ENCODE measurements at places on chromosomes 7 and 10.
A peak's percentile ranks its signal among the peaks of the same experiment; 100 is the strongest.

- DNase-seq, result no peak
These were observed 855 bp downstream of the YME1L1 start for GRCh38 chr10:27153329-27153728.

DNA sequence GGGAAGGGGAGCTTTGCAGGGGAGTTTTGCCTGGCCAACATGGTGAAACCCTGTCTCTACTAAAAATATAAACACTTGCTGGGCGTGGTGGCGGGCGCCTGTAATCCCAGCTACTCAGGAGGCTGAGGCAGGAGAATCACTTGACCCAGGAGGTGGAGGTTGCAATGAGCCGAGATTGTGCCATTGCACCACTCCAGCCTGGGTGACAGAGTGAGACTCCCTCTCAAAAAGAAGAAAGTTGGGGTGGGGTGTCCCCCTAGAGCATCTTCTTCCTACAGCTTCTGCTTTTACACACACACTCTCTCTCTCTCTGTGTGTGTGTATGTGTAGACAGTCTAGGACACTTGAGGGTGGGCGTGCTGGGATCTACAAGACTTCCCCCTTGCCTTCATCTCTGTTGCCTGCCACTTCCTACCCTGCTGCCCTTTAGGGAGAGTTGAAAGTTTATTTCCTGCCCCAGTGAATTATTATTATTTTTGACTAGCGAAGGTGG lies 21.7 kb downstream of the PLAU start:
- DNase-seq, result no peak

DNA sequence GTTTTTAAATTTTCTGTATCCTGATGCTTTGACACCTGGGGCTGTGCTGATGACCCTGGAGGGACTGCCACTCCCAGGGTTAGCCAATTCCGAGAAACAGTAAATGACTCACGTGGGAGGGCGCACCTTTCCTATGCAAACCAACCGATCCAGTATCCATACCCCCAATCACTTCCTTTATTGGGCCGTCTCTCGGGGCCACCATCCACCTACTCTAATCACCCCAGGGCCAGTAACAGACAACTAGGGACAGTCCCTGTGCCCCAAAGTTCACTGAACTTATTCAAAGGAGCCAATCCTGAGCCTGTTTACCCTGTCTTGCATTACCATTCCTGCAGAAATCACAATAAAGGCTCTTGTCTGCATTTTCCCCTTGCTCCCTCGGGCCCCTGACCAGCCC lies 6.6 kb upstream of the LGI1 start:
- no peak for DNase-seq

DNA sequence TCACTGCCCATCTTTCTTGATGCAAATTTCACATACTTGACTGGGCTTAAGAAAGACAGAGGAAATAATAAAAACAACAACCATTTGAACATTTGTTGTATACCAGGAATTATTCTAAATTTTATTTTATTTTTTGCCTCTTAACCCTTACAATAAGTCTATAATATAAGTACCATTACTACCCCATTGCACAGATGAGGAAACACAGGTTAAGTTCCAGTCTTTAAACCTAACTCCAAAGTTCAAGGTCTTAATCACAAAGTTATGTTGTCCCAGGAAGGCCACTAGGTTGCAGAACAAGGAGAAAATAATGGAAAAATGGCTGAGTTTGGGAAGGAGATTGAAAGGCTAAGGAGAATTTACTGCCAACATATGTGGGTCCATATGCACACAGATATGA lies 3.5 kb downstream of the FKBP14 start:
- DNase-seq, result no peak

DNA sequence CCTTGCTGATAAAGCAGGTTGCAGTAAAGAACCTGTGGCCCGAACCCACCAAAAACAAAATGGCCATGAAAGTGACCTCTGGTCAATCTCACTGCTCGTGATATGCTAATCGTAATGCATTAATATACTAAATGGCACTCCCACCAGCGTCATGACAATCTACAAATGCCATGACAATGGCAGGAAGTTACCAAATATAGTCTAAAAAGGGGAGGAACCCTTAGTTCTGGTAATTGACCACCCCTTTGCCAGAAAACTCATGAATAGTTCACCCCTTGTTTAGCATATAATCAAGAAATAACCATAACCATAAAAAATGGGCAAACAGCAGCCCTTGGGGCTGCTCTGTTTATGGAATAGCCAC lies 1139.4 kb upstream of the LRRN3 start:
- no peak for DNase-seq

- DNase-seq, result no peak
These were observed 151.6 kb upstream of the STEAP4 start for GRCh38 chr7:88458279-88458678.

DNA sequence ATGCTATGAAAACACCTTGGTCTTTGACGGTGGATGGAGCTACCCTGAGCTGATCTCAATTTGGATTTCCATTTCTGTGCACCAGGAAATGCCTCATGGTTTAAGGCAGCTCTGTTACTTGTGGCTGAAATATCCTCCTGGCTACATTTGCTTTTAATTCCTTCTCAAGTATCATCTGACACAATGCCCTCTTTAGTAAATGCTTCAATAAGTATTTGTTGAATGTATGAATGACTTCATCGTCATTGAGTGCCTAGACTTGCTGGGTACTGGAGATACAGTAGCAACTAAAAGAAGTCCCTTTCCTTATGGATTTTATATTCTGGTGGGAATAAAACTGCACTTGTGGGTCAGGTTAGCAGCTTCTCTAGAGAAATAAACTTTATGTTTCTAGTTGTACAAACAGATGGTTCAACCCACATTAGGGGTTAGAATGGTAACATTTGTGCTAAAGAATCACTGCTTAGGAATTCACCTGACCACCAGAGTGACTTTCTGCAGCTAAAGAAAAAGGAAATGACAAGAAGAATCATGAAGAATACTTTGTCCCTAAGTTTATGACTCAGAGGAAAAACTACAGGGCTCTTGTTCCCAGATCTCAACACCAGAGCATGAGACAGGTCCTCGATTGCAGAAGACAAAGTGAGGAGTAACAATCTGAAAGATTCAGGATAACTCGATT lies 21.8 kb upstream of the SMNDC1 start:
- DNase-seq, result no peak

DNA sequence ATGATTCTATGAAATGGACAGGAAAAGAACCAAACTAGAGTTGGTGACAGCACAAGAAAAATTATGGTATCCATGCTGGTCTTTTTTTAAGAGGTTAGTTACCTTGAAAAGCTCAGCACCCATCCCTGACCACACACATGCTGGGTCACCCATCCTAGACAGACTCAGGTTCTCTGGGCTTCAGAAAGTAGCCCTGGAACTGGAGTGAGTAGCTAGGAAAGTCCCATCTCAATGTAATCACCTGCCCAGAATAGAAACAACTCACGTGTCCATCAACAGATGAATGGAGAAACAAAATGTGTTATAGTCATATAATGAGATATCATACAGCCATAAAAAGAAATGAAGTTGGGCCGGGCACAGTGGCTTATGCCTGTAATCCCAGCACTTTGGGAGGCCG lies 37.0 kb downstream of the GSDME start:
- DNase-seq, result peak; percentile 38

DNA sequence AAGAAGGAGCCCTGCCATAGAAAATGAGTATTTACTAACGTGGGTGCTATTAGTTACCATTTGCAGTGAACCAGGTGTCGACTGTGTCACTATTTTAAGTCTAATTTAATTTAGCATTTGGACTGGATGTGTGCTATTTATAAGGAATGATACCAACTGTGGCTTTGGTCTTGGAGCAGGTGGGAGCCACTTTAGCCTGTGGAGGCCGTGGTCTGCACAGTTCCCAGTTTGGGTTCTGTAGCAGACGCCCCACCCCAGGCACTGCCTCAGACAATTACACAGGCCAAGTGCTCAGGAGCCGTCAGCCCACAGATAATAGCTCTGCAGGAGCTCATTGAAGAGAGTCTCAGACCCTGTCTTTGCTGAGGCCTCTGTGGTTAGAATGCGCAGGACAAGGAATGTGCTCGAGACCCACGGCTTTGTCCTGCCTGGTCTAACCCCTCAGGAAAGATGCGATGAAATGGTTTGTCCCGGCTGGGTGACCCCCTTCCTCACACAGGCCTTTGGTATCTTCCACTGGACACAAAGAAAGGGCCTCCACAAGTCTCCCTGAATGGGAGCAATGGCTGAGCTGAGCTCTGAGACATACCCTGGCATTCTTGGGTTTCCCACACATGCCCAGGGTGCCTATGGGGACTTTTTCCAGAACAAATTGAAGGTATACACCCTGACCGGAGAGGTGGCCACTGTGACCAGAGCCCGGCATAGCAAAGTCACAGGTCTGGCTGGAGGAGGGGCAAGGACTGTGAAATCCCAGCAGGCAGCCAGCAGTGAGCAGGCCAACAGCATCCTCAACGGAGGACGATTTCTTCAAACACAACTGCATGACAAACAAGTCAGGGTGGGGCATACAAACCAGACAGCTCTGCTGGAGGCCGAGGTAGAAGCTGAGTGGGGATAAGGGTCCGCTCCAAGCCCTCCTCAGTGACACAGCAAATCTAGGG lies 251.2 kb downstream of the ARHGAP12 start:
- DNase-seq, result no peak

- DNase-seq, result no peak
These were observed 116.7 kb downstream of the TCF7L2 start for GRCh38 chr10:113066561-113067312.

- no peak for DNase-seq
These were observed 47.2 kb upstream of the CCDC3 start for GRCh38 chr10:13048762-13049161.

DNA sequence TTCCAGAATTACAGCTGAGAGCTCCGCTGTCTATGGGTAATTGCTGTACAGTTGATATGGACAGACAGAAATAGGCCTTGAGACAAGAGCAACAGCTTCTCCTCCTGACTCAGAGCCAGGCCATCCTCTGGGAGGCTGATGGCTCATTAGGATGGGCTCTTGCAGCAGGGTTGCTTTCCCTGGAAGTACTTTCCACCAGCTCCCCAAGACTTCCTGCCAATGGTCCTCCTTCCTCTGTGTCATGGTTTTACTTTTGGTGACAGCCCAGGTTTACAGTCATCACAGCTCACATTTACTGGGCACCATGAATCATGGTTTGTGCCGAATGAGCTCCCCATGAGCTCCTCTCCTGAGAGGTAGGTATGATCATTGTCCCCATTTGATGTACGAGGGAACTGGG lies 131.8 kb downstream of the HECW1 start:
- no peak for DNase-seq

DNA sequence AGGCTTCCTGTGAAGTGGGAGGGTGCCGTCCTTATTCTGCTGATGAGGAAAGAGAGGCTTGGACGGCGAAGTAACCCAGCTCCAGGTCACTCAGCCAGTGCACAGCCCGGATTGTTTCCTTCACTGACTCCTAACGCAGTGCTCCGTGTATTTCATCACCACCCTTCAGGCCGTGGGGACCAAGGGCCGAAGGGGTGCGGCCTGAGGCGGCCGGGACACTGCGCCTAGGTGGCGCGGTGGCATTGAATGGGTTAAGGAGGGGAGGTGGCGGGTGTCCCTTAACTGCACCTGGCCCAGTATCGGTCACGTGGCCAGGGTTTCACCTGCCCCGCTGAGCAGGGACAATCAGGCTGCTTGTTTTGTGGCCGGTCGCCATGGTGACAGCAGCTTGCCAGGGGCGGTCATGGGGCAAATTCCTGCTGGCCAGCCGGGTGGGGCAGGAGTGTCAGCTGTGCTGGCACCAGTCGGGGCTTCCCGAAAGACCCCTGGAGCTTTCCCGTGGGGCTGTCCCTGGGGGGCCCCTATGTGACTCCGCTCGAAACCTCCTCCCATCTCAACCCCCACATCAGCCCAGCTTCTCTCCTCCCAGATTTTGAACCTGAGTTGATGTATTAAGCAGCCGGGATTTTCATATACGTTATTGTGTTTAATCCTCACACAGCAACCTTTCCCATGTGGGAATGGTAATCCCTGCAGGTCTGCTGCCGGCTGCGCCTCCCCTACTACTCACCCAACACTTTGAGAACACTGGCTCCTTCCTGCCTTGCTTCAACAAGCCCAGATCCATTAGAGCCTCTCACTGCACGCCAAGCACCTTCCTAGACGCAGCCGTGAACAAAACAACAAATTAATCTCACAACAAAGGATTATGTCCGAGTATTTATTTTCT lies 4.4 kb upstream of the ABHD11 start:
- peak; percentile 69 for DNase-seq

GRCh38 chr7:117230276-117231046 lies 92.4 kb downstream of the WNT2 start:
- DNase-seq, result no peak

GRCh38 chr7:107262857-107263256 lies 94.1 kb downstream of the HBP1 start:
- DNase-seq, result no peak

DNA sequence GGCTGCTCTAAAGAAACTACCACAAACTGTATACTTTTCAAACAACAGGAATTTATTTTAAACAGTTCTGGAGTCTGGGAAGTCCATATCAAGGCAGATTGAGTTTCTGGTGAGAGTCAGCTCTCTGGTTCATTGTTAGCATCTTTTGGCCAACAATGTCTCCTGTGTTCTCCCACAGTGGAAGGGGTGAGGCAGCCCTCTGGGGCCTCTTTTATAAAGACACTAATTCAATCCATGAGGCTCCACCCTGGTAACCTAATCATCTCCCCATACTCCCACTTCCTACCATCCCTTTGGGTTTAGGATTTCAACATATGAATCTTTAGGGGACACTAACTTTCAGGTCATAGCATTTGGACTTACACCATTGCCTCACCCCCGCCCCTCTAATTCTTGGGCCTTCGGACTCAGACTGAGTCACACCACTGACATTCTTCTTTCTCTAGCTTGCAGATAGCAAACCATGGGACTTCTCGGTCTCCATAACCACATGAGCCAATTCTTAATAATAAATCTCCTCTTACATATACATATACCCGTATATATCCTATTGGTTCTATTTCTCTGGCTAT lies 64.3 kb upstream of the ANTXRL start:
- no peak for DNase-seq

DNA sequence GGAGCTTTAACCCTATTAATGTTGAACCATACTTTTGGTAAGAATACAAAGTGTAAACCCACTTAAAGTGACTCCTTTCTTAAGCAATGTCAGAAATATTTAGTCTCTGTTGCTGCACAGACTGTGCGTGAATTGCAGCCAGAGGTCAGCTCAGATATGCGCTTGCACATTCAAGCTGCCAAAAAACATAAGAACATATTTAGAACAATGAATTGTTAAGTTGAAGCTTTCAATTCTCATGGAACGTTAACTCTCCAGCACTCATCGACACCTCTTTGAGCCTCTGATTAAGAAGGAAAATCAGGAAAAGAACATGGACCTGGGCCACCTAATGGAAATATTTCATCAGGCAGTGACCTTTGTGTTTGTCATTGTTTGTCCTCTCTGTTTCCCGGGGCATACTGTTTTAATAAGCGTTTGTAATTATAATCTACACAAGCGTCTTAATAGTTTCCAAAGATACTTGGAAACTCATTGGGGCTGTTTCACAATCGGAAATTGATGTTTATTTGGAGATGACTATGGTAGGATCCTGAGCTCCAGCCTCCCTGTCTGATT lies 193.0 kb upstream of the CELF2 start:
- DNase-seq, result no peak

DNA sequence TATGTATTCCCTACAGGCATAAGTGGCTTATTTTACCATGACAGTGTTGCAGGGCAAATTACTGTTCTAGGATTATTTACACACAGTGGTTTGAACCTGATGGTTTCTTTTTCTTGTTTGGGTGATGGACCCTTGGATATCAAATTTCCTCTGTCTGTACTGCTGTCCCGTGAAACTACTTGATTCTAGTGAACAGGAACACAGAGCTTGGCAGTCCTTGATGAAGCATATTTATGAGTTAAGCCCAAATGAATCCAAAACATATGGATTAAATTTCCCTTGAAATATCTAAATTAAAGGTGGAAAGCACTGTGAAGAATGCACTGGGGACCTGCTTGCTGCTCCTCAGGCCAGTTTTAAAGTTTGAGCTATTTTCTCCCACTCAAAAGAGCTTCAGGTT lies 635.3 kb downstream of the INHBA start:
- no peak for DNase-seq

Data from NAMALWA (cell line).